ENCODE measurements at places on chromosomes 11 and 22.

- peaks cover 3% of the 10 kb centered on the region for H3K27me3 ChIP-seq
- H3K4me1 ChIP-seq = peaks cover 5% of the 10 kb centered on the region
- H3K36me3 ChIP-seq = no peaks in the 10 kb centered on the region
- H3K4me3 ChIP-seq = no peak overlapping the region
Measured at GRCh38 chr11:19407677-19408270, 167.0 kb upstream of the E2F8 start.

DNA sequence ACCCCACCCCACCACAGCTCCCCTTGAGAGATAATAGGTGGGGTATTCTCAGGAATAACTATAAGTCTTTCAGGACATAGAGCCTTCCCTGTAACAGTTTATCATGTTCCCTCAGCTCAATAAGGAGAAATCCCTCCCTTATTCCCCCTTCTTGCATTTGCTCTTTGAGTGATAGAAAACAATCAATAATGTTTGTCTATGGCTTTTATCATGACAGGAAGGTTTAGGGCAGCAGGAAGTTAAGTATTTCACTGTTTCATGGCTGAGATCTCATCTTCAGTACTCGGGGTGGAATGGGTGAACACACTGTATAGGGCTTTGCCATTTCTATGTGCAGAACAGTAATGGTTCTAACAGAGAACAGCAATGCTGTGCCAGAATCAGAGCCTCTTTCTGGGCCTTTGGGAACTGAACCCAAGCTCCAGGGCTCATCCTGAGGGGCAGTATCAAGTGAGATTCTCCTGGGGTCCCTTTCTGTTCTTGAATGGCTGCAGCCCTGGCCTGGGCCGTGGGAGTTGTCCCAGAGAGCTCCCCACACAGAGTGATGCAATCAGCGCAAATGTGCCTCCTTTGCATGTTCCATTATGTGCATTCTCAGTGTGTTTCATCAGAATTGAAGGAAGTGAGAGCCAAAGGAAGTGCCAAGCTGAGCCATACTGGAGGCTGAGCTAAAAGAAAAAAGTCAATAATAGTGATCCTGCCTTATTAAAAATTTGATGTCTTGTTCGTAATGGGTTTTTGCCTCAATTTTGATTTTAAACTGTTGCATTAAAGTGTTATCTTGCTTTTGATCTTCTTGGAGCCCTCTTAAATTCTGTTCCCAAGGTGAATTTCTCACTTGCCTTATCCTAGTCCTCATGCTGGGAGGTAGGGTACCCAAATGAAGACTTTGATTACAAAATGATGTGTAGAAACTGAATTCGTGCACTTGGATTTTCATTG is 2.9 kb upstream of the CYP2R1 start:
- peaks cover 10% of the 10 kb centered on the region for H3K4me1 ChIP-seq
- no peaks in the 10 kb centered on the region for H3K36me3 ChIP-seq
- H3K27me3 ChIP-seq = no peaks in the 10 kb centered on the region
- H3K27ac ChIP-seq = no peak overlapping the region
- DNase-seq = no peak

- H3K4me1 ChIP-seq = no peaks in the 10 kb centered on the region
- H3K4me3 ChIP-seq = no peak overlapping the region
- H3K36me3 ChIP-seq = no peaks in the 10 kb centered on the region
- DNase-seq = no peak
- no peak overlapping the region for H3K27ac ChIP-seq
Measured at GRCh38 chr11:125055107-125055715, 7.9 kb upstream of the SLC37A2 start.

GRCh38 chr22:49997251-49997599 is 15.3 kb downstream of the IL17REL start:
- no peak overlapping the region for H3K4me3 ChIP-seq
- H3K36me3 ChIP-seq = no peaks in the 10 kb centered on the region
- DNase-seq = no peak
- peaks cover 17% of the 10 kb centered on the region for H3K27me3 ChIP-seq
- peaks cover 18% of the 10 kb centered on the region for H3K4me1 ChIP-seq
- H3K27ac ChIP-seq = no peak overlapping the region

DNA sequence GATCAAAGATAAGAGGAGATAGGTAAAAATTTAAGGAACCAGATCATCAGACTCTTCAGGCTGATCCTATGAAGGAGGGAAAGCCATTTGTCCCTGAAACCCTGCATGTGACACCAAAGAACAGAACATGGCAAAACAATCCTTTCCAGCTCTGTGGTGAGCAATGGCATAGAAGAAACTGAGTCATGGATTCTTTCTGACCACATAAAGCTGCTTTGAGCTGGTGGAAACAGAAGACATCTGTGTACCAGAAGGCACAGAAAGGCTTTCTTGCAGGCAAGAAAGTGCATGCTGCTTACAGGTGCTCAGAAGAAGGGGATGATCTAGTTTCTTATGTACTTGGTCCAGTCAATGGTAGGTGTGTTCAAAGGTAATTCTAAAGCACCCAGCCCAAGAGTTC is 45.0 kb upstream of the APOA1 start:
- no peak for DNase-seq
- peaks cover 10% of the 10 kb centered on the region for H3K36me3 ChIP-seq
- no peaks in the 10 kb centered on the region for H3K27me3 ChIP-seq
- peaks cover 10% of the 10 kb centered on the region for H3K4me1 ChIP-seq

DNA sequence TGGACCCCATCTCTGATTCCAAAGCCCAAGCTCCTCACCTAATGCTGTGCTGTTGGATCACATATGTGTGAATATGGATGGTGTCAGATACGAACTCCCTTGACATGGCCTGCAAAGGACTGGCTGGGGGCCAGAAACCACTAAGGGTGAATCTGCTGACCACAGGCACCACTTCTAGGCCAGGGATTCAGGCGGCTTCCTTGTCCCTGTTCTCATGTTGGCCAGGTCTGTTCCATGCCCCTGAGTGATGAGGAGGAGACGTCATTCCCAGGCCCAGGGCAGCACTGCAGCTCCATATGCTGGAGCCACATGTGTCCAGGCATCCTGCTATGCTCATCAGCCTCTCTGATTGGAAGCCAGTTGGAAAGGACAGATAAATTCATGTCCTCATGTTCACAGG is 130.0 kb upstream of the BDNF start:
- no peaks in the 10 kb centered on the region for H3K36me3 ChIP-seq
- no peak overlapping the region for H3K4me3 ChIP-seq
- H3K4me1 ChIP-seq = no peaks in the 10 kb centered on the region
- peaks cover 6% of the 10 kb centered on the region for H3K27me3 ChIP-seq
- no peak overlapping the region for H3K27ac ChIP-seq

DNA sequence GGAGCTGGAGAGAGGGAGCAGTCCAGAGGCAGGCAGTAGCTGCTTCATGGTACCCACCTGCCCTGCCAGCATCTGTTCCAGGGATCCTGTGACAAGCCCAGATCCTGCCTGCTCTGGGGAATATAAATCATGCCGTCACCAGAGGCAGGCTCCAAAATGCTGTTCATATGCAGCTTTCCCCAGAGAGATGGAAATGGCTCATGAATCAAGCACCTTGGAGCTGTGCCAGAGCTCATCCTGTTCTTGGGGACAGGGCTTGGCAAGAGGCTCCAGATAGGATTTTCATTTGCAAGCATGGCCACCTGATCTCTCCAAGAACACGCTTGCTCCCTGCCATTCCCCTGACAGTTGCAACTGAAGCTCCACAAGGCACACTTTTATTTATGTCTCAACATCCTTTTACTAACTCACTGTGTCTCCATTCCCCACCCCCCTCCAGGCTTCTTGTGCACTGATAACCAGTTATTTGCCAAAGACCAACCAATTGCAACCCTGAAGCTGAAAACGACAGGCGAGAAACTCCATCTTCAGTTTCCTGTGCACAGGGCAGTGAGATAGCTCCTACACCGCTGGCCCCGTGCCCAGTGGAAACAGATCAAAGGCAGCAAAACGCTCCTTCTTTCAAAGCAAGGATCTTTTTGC is 115.8 kb upstream of the PITPNB start:
- no peaks in the 10 kb centered on the region for H3K4me1 ChIP-seq
- peaks cover 13% of the 10 kb centered on the region for H3K27me3 ChIP-seq
- DNase-seq = peak; percentile 5
- no peak overlapping the region for H3K4me3 ChIP-seq

GRCh38 chr11:16921019-16921418 is 93.2 kb downstream of the PLEKHA7 start:
- H3K27me3 ChIP-seq = no peaks in the 10 kb centered on the region
- H3K4me3 ChIP-seq = no peak overlapping the region
- peaks cover 2% of the 10 kb centered on the region for H3K36me3 ChIP-seq
- peaks cover 11% of the 10 kb centered on the region for H3K4me1 ChIP-seq

DNA sequence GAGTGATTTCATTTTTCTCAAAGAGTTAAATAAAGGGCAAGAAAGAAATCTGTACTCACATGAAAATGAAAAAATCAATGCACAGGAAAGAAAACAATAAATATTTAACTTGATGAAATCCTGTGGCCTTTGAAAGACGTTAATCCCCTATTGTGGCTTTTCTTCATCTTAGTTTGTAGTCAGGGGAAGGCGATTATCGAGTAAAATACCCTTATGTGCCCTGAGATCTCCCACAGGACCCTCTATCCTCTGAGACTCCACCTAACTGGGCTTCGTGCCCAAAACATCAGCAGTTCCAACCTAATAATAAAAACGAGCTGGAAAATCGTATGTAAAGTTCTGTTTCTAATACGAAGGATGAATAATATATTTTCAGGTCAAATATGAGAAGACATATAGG is 208.2 kb upstream of the ZC3H12C start:
- no peak overlapping the region for H3K4me3 ChIP-seq
- no peak overlapping the region for H3K27ac ChIP-seq

- H3K36me3 ChIP-seq = peaks cover 7% of the 10 kb centered on the region
- peak overlapping the region; percentile 86 for H3K27ac ChIP-seq
- no peaks in the 10 kb centered on the region for H3K27me3 ChIP-seq
- peaks cover 22% of the 10 kb centered on the region for H3K4me1 ChIP-seq
- DNase-seq = no peak
- H3K4me3 ChIP-seq = no peak overlapping the region
Measured at GRCh38 chr22:40332319-40332781, 13.9 kb upstream of the ADSL start.

DNA sequence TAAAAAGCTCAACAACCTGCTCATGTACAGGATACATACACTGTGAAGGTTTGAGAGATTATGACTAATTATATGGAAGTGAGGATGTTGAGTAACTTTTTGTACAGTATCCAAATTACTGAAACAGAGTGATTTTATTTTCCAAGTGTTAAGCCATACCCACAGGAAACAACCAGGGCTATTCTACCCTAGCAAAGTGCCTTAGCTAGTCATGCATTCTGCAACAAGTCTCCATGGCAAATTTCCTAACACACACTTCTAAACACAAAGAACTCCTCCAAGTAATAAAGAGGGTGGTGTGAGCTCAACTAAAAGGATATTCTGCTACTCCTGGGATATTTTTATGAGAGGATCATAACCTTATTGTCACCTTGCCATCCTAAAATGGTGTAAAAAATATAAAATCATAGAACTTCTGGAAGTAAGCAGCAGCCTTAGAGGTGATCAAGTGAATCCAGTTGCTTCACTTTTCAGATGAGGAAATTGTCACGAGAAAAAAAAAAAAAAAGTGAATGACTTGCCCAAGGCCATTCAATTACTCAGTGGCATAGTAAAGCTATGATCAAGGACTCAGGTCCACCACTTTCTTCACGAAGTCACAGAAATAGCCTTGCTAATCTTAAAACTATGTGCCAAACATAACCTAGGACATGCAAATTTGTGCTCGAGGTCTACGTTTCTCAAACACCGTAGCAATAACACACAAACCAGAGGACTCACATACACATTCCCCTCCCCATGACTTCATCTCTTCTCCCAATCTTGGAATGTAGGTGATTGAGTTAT is 4.2 kb downstream of the LGR4 start:
- no peak overlapping the region for H3K27ac ChIP-seq
- peaks cover 14% of the 10 kb centered on the region for H3K4me1 ChIP-seq
- H3K36me3 ChIP-seq = no peaks in the 10 kb centered on the region
- H3K4me3 ChIP-seq = no peak overlapping the region

DNA sequence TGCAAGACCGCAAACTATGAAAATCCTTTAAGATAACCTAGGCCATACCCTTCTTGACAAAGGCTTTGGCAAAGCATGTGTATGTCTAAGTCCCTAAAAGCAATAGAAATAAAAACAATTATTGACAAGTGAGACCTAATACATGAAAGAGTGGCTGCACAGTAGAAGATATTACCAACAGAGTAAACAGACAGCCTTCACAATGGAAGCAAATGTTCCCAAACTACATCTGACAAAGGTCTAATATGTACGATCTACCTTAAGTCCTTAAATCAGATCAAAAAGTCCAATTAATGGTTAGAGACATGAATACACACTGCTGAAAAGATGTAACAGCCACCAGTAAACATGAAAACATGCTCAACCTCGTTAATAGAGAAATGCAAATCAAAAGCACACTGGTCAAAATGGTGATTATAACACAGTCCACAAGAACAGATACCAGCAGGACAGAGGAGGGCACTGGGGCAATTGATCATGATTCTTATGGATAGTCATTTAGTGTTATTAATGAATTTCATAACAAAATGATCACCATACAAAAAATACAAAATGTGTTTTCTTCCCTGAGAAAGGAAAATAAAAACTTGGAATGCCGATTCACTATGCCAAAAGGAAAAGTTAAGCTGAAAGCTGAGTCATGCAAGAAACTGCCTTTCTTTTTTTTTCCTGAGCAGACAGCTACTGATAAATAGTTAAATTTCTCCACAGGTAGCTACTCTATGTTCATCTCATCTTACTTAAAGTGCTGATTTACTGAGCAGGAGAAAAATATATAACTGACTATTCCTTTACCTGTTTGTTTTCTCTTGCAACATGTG is 102.6 kb upstream of the VPREB1 start:
- H3K27ac ChIP-seq = no peak overlapping the region
- DNase-seq = no peak
- peaks cover 12% of the 10 kb centered on the region for H3K36me3 ChIP-seq
- H3K4me3 ChIP-seq = no peak overlapping the region
- peaks cover 2% of the 10 kb centered on the region for H3K4me1 ChIP-seq
- H3K27me3 ChIP-seq = no peaks in the 10 kb centered on the region

- no peaks in the 10 kb centered on the region for H3K27me3 ChIP-seq
- no peaks in the 10 kb centered on the region for H3K36me3 ChIP-seq
- no peak overlapping the region for H3K27ac ChIP-seq
- no peak for DNase-seq
- H3K4me1 ChIP-seq = no peaks in the 10 kb centered on the region
- H3K4me3 ChIP-seq = no peak overlapping the region
Measured at GRCh38 chr22:34334893-34335292, 414.6 kb upstream of the LARGE1 start.

GRCh38 chr11:45929486-45930030 is 7.1 kb downstream of the LARGE2 start:
- peaks cover 54% of the 10 kb centered on the region for H3K4me1 ChIP-seq
- DNase-seq = no peak
- H3K4me3 ChIP-seq = peak overlapping the region; percentile 86
- H3K36me3 ChIP-seq = peaks cover 15% of the 10 kb centered on the region

DNA sequence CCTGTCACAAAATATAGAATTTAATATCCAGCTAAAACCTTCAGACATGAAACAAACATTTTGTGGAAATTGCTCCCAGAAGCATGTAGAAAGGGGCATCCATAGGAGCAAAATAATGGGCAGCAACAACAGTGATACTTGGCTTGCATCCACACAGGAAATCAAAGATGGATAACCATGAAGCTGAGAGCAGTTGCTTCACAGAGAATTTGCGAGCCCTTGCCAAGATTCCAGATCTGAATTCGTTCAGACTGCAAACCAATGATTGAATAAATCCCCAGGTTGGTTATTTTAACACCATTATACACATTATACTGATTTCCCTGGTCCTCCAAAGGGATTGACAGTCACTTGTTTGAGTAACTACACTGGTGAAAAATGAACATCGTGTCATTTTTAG is 15.6 kb upstream of the OR51L1 start:
- peaks cover 2% of the 10 kb centered on the region for H3K27me3 ChIP-seq
- H3K4me3 ChIP-seq = no peak overlapping the region
- DNase-seq = no peak
- peaks cover 3% of the 10 kb centered on the region for H3K36me3 ChIP-seq
- H3K27ac ChIP-seq = no peak overlapping the region
- no peaks in the 10 kb centered on the region for H3K4me1 ChIP-seq
